ENCODE measurements at places on chromosomes 5 and 9.

DNA sequence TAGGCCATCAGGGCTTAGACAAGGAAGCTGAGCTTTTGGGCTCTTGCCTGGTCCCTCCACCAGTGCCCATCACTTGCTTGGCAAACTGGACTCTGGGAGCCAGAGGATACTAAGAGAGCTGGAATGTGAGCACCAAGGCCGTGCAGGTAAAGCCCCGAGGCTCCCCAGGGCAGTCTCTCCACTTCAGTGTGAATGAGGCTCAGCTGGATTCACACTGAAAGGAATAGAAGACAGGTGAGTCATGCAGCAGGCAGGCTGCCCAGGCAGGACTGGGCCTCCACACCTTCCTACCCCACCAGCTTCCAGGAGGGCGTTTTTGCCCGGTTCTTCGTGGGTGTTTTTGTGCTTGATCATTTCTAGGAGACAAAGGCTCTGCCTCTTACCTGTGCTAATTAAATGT is 7.3 kb upstream of the CTSV start:
- DNase-seq, result no peak

DNA sequence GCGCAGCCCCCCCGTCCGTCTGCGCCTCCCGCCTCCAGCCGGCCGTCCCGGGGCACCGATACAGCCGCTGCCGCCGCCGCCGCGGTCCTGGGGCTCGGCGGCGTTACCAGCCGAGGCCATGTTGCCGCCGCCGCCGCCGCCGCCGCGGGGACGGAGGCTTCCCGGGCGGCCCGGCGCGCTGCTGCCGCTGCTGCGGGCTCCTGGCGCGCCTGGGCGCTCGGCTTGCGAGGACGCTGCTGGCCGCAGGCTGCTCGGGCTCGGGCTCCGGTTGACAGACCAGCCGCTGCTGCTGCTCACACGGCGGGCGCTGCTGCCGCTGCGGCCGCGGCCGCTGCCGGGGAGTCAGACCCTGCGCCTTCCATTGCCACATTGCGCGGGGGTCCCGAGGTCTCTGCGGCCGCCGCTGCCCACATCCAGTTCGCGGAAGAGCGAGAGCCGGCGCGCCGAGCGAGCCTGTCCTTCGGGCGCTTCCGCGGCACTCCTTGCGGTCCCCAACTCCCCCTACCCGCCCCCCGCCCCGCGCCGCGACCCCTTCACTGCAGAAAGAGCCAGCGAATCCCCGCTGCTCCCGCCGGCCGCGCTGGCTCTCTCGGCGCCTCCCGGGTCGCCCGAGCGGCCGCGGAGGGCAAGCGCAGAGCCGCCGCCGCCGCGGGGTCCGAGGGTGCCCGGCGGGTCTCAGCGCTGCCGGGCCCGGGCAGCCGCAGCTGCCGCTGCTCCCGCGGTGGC is 8.4 kb downstream of the PTCH1 start:
- no peak for DNase-seq

DNA sequence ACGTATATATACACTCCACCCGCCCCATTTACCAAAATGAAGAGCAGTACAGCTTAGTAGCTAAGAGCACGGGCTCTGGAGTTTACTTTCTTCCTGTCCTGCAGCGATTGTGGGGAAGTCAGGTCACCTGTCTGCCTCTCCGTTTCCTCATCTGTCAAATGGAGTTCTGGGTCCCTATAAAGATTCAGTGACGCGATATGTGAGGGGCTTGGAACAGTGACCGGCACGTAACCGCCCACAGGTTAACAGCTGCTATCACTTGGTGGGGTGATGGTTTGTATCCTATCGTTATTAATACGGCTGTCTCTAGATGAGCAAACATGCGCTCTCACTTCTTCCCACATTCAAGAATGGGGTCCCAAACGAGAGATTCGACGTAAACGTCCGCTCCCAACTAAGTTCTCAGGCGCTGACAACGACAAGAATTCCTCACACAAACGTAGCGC is 426 bp downstream of the FAM114A2 start:
- DNase-seq, result no peak

GRCh38 chr9:92146610-92147009 is 31.4 kb upstream of the SPTLC1 start:
- no peak for DNase-seq

DNA sequence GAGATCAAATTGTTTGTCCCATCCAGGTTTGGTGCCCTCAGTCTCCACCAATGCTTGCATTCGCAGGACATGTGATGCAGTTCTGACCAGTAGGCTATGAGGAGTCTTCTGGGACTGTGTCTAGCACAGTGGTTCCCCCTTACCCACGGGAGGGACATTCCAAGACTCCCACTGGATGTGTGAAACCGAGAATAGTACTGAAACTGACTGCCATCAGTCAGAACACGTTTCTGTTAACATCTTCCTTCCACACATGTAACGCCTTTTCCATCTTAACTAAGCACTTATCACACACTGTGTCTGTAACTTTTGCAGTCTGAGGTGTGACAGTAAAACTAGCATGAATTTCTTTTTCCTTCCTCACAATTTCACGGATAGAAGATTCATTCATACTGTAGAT is 74.7 kb downstream of the PTTG1 start:
- no peak for DNase-seq

Measured in NCI-H1092 treated with DMSO at 0.1 percent for 48 hours (cell line).